Right cardiac atrium (tissue), 5 donors: ENCODE measurements at places on chromosomes 1 and 21. TPM values are rescaled to one million over a fixed set of nuclear protein-coding genes. Genes with fewer than 3 reads are reported as not detected.

MYBPH gene
- polyA plus RNA-seq = 0.07 TPM

COL9A2 gene
- polyA plus RNA-seq = 1.8 TPM

C1orf53 gene
- polyA plus RNA-seq = 12.7 TPM

ATXN7L2 gene
- polyA plus RNA-seq = 2.6 TPM

PDPN gene
- 11.7 TPM for polyA plus RNA-seq

RBBP4 gene
- 52.7 TPM for polyA plus RNA-seq

IGSF3 gene
- 5.0 TPM for polyA plus RNA-seq

SERTAD4 gene
- 1.9 TPM for polyA plus RNA-seq
